Activated CD4-positive, alpha-beta T cell treated with anti-CD3 and anti-CD28 coated beads, Interleukin-2, amount 50 U/mL, for 24 hours (primary cell): ENCODE measurements at places on chromosomes 12 and 14.

- DNase-seq, result no peak
Measured at GRCh38 chr12:124993626-124994436, at the start of gene BRI3BP. Gene BRI3BP, plus strand, starts transcription at chr12:124993645. Its CDS starts 146 bp downstream, at chr12:124993791.

DNA sequence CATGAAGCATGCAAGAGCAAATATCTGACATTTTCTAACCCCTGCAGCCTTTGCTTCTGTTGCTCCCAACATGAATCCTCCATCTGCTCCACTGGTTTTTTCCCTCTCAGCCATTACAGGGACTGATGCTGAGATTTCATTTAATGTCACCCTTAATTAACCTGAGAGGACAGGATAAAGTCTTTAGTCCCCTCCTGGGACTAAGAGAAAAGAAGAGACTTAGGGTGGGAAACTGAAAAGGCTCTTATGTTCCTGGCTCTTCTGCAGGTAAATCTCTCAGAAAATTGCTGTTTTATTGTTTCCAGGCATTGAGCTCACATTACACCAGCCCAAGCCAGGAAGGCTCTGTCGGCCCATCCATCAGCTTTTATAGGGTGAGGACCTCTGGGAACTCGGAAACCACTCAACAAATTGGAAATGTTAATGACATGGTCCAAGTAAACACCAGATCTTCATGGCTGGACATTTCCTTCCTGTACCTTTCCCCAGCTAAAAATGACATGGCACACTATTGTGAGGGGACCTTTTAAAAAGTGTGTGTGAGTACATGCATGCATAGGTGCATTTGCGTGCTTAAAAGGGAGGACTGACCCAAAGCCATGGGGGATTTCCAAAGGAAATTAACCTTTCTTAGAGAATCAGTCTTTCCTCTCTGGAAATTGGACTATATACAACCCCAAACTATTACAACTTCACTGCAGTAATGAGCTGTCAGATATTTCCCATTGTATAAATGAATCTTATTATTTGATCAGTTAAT is 408.1 kb upstream of the TMTC1 start:
- DNase-seq, result no peak

DNA sequence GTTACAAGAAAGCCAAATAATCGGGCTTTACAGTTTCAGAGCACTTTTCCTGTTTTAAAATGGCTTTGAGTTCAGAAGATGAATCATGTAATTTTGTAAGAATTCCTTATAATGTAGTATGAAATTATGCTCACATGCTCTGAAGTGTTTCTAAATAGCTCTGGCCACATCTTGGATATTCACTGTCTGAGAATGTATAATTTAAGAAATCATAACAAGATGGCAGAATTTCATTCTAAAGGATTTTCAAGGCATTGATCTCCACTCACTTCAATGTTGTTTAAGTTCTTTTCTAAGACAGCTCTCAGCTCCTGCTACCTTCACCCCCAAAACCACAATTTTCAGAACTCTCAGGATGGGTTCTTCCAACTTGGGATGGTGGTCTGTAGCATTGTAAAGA is 180.1 kb downstream of the DACT1 start:
- no peak for DNase-seq

- no peak for DNase-seq
Measured at GRCh38 chr12:104505095-104505818, 48.5 kb downstream of the CHST11 start.

DNA sequence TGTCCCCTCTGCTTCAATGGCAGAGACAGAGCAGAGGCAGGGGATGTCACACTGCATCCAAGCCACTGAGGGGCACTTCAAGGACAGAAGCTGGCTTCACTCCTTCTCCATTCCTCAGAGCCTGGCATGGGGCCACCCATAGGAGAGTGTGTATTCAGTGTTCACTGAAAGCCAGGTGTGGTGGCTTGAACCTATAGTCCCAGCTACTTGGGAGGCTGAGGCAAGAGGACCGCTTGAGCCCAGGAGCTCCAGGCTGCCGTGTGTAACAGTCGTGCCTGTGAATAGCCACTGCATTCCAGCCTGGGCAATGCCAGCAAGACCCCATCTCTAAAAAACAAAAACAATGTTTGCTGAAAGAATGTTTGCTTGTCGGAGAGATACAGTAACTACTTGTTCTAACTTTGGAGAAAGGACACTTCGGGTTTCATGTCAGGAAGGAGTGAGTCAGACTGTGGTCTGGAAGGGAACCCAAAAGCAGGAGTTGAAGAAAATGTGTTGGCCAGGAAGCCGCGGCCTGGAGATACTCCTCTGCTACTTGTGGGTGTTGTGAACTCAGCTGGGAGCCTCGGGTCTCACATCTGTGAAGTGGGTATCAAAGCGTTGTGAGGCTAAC is 43.4 kb downstream of the ELK3 start:
- no peak for DNase-seq

- no peak for DNase-seq
Measured at GRCh38 chr14:26808407-26808806, 210.6 kb upstream of the NOVA1 start.

- no peak for DNase-seq
Measured at GRCh38 chr14:81400852-81401251, 728 bp upstream of the STON2 start.
